Small intestine (tissue), 16 donors: ENCODE measurements at places on chromosomes 12 and 14. TPM values are rescaled to one million over a fixed set of nuclear protein-coding genes. Genes with fewer than 3 reads are reported as not detected.

DNA sequence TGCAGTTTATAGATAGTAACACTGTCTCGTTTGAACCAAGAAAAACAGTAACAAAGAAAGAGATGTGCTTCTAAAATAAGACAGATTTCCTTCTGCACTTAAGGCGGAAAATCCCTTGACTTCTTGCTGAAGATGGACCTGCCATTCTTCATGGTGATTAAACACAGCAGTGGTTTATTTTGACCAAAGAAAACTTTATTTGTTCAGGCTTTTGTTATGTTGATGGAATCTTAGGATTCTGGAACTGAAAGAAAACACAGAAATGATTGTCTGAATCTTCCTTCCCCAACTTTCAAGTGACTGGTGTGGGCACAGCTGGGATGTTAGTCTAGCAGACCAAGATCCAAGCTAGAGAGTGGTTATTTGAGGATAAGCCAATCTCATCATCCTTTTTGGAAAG is 72.2 kb downstream of the DACT1 start:
- H3K4me1 ChIP-seq = no peaks in the 10 kb centered on the region
- H3K27me3 ChIP-seq = no peaks in the 10 kb centered on the region
- H3K36me3 ChIP-seq = no peaks in the 10 kb centered on the region
- H3K27ac ChIP-seq = no peak overlapping the region
- no peak for DNase-seq
- H3K4me3 ChIP-seq = no peak overlapping the region

Gene OASL
- 2.2 TPM for polyA plus RNA-seq

Gene SMOC1
- 1.9 TPM for polyA plus RNA-seq

Gene NTS
- polyA plus RNA-seq = 0.81 TPM

DNA sequence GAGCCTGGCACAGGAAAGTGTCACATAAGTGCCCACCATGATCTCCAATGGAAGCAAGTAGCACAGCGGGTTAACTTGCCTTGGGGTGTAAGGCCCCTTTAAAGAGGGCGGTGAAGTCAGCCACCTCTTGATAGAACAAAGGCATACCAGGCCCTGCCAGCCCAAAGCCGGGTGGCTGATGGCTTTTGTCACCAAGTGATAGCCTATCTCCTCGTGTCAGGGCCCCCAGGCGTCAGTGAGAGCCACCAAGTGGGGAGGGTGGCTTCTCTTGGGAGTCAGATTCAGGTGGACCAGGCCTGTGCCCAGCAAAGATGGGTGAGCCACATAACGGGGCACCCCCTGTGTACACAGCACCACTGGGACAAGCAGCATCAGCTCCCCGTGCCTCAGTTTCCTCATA is 8.3 kb upstream of the MYL2 start:
- no peaks in the 10 kb centered on the region for H3K36me3 ChIP-seq
- H3K27me3 ChIP-seq = no peaks in the 10 kb centered on the region
- no peak overlapping the region for H3K27ac ChIP-seq
- DNase-seq = no peak

DNA sequence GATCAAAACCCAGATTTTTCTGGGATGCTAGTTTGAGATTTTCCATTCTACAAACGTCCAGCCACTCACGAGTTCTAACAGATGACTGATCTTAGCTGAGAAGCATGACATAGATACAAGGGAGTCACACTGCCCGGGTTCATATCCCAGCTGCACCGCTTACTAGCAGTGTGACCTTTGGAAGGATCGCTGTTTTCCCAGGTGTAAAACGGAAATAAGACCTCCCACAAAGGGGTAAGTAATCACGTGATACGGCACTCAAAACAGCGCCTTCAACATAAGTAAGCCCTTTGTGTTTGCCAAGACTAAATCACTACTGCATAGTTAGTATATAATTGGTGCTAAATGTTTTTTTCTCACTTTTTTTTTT is 624 bp upstream of the PWP1 start:
- peak; percentile 90 for DNase-seq
- peak overlapping the region; percentile 56 for H3K4me3 ChIP-seq
- H3K27me3 ChIP-seq = no peaks in the 10 kb centered on the region
- peaks cover 3% of the 10 kb centered on the region for H3K4me1 ChIP-seq
